ENCODE measurements at places on chromosomes 2 and 18.

- DNase-seq, result no peak
These were observed 264.2 kb upstream of the EPAS1 start for GRCh38 chr2:46032996-46033395.

DNA sequence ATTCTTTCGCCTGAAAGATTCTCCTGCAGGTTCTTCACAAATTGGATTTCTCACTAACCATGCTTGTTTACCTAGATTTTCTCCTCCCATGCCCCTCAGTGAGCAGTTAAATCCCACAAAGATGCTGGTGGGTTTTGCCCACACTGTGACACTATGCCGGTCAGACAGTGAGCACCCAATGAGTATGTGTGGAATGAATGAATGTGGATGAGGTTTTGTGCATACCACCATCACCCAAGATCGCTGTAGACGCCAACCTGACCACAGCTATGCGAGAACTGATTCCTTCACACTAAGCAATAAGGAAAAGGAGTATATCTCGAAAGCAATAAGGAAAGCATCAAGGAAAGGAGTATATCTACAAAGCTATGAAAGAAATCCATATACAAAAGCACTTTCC lies 116.7 kb downstream of the PID1 start:
- no peak for DNase-seq

GRCh38 chr2:15485949-15486348 lies 75.2 kb downstream of the NBAS start:
- DNase-seq, result no peak

- no peak for DNase-seq
These were observed 27.6 kb upstream of the CABLES1 start for GRCh38 chr18:23107718-23108117.

DNA sequence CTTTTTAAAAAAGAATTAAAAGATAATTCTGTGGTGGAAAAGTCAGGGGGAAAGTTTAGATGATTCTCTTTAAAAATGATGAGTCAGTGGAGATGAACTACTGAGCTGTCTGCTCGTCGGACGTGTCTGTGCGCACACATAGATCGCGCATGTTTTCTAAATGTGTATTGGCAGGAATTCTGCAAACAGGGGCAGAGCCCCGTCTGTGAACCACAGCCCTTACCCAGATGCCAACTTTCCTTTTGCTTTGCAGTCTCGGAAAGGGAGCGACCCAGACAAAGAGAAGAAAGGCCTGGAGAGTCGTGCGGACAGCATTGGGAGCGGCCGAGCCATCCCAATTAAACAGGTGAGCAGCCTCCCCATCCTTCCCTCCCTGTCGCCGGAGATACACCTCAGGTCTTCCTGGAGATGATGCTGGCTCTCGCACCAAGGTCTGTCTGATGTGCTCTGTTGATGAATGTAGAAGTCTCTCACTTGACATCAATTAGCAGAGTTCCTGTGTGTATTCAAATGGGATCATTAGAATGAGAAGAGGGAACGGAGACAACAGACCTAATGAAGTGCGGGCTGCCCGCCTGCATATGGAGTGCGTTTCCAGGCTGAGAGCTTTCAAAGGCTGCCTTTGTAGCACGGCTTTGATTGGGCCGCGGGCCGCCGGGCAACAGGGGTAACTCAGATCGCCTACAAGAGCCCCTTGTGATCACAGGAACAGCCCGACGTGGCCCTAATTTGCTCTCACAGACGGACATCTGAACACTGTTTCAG lies 313.3 kb downstream of the AGAP1 start:
- DNase-seq, result no peak

DNA sequence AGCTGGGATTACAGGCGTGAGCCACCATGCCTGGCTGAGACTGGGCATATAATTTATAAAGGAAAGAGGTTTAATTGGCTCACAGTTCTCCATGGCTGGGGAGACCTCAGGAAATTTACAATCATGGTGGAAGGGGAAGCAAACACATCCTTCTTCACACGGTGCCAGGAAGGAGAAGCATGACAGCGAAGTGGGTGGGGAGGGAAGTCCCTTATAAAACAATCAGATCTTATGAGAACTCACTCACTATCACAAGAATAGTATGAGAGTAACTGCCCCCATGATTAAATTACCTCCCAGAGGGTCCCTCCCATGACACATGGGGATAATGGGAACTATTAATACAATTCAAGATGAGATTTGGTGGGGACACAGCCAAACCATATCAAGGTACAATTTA lies 7.8 kb upstream of the LCLAT1 start:
- DNase-seq, result no peak

- no peak for DNase-seq
These were observed 691.8 kb upstream of the NRXN1 start for GRCh38 chr2:51723691-51724090.

GRCh38 chr2:108133457-108133856 lies 106.3 kb upstream of the SULT1C3 start:
- no peak for DNase-seq

- no peak for DNase-seq
These were observed 8.3 kb upstream of the YWHAQ start for GRCh38 chr2:9639000-9639602.

DNA sequence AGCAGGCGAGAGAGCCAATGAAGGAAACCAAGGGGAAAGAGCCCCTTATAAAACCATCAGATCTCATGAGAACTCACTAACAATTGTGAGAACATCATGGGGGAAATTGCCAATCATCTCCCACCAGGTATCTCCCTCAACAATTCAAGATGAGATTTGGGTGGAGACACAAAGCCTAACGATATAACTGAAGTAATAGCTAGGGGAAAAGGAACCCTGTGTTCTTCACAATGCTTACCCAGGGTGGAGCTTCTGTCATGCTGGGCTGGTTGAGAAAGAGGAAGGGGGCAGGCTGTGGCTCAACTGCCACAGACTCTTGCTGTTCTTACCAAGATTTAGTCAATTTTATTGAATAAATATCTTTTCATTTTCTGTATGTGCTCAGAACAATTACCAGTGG lies 392.1 kb upstream of the HS6ST1 start:
- no peak for DNase-seq

- DNase-seq, result no peak
These were observed 191.0 kb downstream of the NEDD4L start for GRCh38 chr18:58235001-58235436.

DNA sequence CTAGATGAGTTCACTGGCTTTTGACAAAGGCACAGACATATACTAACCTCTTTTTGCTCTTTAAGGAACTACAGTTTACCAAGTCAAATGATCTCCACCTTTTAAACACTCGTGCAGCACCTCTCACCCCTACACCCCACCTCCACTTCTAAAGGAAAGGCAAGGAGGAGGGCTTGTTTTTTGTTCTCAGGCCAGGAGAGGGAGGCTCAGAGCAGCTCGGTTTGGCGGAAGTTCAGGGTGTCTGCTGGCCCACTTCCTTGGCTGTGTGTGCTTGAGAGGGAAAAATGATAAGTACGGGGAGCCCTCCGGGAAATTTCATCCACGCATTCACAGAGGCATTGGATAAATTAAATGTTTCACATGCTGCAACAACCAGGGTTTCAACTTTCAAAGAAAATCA lies 667.9 kb downstream of the BCL11A start:
- no peak for DNase-seq

DNA sequence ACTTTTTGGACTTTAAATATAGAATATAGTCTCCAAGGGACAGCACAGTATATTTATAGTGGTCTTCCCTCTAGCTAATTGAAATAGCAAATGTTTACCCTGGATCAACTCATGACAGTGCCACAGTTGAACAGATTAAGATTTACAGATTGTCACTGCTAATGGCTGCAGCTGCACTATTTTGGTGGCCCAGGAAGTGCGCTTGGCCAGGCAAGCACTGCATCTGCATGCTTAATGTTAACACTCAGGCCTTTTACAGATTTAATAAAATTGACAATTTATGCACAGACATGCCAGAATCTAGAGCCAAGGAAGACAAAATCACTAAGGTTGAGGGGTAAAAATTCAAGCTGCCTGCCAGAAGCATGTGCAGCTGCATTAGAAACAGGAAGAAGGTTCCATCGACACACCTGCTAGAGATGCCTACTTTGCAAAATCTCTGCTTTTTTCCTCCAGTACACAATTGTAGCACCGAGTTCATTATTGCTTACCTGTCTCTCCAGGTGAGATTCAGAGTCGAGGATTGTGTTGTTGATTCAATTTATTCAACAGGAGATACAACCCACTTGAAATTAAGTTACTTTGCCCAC lies 1042.3 kb upstream of the NRXN1 start:
- DNase-seq, result no peak

GRCh38 chr2:207149249-207150213 lies 16.2 kb downstream of the KLF7 start:
- no peak for DNase-seq

GRCh38 chr2:223890721-223891120 lies 53.3 kb upstream of the AP1S3 start:
- no peak for DNase-seq

DNA sequence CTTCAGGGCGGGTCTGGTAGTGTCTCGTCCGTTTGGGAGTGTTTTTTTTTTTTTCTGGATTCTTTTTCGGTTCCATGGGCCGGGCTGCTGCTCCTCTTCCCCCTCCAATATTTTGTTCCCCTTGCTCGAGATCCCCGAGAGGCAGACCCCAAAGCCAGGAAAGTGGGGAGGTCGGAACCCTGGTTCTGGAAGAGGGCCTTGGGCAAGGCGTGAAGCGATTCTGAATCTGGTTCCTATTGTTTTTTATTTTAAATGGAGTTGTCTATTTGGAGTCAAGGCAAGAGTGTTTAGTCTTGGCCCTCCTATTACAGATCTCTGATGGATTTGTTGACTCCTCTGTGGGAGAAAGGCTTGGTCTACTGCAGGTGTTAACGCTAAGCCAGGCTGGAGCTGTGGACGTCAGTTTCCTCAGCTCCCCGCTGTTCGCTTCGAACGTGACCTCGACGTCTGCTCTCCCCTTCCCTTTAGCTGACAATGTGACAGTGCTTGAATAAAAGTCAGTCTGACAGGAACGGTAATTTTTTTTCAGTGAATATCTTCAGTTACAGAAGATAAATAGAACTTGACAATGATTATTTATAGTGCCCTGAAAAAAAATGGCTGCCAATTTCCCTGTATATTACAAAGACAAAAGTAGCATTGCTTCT lies 683 bp upstream of the DNAJC27 start:
- DNase-seq, result no peak

GRCh38 chr2:179558010-179558934 lies 293.6 kb upstream of the SESTD1 start:
- no peak for DNase-seq

GRCh38 chr2:118639371-118639770 lies 208.1 kb downstream of the EN1 start:
- DNase-seq, result no peak

- no peak for DNase-seq
These were observed 42.0 kb upstream of the ZDBF2 start for GRCh38 chr2:206232287-206233035.

GRCh38 chr2:183455056-183455455 lies 330.8 kb downstream of the NUP35 start:
- no peak for DNase-seq

DNA sequence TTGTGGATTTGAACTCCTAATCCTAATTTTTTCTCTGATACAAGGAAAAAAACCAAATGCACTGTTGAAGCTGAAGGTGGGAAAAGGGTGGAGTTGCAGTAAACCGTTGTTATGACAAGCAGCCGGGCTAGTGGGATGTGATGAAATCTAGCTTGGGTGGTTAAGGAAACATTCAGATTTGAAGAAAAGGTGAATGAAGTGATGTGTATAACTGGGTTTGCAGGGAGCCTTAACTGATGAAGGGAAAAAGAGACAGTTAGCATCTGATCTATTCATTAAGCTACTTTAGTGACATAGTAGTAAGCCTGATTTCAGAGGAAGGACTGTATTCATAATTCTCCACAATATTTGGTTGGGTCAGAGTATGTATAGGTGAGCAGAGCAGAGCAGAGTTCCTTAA lies 3.5 kb downstream of the EML6 start:
- no peak for DNase-seq

- no peak for DNase-seq
These were observed 674.5 kb downstream of the KCNJ3 start for GRCh38 chr2:155372969-155373368.

DNA sequence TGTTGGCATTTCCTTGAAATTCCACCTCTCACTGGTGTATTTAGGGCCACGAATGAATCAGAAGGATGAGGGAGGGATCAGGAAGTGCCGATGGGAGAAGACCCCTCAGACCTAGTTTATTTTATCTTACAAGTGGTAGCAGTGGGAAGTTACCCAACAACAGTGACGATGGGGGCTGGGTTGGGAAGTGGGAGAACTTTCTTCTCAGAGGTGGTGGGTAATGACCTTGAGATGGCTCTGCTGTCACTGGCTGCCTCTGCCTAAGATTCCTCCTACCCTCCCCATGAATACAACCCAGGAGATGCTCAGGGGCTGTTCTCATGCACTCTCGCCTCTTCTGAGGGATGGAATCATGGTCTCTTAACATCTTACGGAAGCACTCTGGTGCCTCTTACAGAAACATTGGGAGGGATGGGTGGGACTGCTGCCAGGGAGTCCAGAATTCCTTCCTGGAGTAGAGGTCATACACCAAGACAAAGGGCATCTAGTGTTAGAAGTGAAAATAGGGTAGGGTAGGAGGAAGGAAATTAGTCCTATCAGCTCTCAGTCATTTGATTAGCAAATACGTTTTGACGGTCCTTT lies 58.5 kb upstream of the TXNDC2 start:
- DNase-seq, result no peak

DNA sequence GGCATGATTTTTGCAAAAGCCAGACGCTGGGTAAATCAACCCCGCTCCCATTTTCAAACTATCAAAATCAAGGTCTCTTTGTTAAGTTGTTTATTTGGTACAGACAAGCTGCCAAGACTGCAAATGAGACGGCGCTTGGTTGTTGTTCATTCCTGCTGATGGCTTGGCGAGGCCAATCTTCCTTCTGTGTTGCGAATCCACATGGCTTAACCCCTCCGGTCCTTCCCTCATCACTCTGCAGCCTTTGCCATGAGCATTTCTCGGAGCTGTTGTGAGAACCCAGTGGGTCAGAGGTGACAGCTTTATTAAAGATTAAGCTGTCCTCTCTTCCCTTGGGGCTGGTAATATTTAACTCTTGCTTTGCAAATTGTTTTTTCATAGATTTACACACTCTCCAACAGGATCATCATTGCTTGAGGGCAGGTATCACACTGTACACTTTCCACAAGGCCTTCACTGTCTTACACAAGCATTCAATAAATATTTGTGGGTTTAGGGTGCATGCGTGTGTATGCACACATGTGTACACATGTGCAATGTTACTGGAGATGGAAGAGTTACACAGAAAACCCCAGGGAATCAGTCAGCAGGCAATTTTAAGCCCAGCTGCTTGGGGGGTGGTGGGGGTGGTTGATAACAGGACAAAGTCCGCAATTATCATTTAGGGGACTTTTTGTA lies 27.8 kb upstream of the KCNF1 start:
- DNase-seq, result no peak

DNA sequence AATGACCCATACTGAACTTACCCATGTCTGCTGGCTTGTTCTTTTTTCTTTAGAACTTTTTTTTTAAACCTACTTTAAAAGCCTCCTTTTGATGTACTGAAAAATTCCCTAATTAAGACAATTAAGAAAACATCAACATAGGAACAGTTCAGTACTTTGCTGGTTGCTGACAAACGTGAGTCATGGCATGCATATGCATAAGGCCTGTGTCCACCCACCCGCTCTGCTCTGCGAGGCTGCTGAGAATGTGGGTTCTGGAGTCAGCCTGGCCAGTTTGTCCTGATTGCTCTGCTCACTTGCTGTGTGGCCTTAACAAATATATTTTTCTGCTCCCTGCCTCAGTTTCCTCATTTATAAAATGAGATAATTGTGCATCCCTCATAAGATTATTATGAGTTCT lies 27.3 kb downstream of the LAMA3 start:
- DNase-seq, result no peak
